Gastrocnemius medialis (tissue), 4 donors: ENCODE measurements at places on chromosomes 12 and 14.

GRCh38 chr12:52139579-52140062 lies 52.2 kb downstream of the KRT80 start:
- DNase-seq: no peak

DNA sequence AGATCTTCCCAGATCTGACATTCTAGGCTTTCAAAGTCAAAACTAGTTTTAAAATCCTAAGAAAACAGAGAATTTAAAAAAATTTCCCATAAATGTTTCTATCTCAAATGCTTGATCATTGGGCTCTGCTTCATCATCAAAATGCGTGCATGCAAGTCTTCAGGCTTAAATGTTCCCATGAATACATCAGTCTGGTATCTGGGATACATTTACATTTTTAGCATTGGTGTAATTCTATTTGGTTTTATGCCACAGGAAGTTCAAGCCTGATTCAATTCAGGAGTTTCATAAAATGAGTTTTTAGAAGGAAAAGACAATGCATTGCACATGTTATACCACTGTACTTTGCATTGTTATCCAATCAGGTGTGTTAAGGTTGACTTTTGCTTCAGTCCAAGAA lies 336.4 kb downstream of the PCNX1 start:
- no peak for DNase-seq

DNA sequence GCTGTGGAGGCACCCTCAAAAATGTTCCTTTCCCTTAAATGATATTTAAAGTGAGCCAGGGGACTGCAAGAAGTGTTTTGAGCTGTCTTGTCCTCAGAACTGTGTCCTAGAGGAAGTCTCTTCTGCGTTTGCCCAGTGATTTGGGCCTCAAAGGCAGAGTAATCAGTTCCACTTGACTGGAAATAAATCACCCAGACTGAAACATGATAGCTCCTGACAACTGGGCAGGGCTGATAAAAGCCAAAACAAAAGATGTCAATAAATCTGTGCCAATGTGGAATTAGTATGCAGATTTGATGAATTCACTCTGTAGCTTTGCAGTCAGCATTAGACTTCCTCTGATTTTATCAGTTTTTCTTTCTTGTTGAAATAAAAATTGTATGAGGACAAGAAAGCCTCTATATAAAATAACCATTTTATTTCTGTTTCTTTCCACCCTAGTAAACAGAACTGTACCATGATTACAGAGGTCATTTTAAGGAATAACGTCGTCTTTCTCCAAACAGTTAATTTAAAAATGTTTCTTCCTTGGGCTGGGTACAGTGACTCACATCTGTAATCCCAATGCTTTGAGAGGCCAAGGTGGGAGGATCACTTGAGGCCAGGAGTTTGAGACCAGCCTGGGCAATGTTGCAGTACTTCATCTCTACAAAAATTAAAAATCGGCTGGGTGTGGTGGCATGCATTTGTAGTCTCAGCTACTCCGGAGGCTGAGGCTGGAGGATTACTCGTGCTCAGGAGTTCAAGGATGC lies 180.8 kb downstream of the ERC1 start:
- no peak for DNase-seq

DNA sequence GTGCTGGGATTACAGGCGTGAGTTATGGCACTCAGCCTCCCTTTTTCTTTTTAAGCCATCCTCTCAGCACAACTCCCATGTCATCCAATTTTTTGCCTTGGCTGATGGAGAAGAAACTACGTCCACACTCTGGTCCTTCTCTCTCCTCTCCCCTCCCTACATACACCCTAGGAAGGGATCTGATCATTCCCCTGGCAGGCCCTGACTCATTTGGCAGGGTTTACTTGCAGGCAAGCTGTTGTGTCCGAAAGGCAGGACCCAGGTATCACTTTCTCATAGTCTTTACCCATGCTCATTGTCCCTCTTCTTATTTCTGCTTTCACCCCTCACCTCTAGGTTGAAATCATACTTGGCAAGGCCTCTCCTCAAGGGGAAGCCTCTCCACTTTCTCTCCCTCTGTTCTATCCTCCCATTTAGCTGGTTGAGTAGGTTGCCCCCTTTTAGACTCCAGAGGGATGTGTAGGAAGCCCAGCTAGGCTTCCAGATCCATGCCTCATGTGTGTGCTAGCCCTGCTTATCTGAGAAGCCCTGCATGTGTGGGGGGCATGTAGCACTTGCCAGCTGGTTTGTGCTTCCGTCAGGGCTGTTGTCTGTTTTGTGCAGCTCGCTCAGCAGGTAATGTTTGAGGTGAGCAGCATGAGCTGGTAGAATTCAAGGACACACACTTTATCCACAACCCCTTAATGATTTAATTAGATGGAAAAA lies 14.8 kb downstream of the GPR19 start:
- no peak for DNase-seq

DNA sequence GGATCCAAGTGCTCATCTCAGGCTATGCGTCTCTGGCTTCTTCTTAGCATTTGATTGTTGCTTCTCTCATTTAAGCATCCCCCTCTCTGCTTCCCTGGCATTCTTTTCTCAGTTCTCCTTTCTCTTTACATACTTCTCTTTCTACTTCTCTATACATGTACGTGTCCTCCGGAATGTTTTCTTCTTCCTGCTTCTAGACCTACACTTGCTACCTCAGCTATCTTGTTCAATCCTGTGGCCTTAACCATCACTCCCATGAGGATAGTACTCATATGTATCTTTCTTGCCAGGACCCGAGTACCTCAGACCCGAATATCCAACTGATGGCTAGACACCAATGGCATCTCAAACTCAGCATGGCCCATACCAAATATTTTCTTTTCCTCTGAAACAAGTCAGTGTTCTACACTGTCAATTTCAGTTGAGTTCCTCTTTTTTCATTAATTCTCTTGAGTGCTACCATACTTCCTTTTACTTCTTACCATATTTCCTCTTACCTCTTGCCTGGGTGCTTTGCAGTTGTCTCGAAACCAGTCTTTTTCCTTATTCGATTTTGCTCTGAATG lies 115.1 kb upstream of the SLC38A2 start:
- DNase-seq: no peak

GRCh38 chr12:21715386-21715785 lies 57.7 kb upstream of the LDHB start:
- no peak for DNase-seq

DNA sequence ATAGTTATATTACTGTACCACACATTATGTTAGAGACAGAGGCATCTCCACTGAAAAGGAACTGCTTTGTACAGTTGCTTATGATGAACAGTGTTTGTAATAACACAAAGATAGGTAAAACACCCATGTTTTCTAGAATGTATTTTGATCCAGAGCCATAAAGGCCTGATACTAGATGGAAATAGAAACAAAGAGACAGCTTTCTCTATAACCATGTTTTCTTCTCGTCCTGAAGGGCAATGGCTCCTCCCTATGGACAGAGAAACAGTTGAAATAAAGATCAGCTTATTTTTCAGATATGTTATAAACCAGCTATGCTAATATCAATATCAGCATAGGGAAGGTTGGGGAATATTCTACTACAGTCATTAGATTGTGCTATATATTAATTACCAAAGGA lies 109.2 kb downstream of the ATXN7L3B start:
- DNase-seq: no peak

DNA sequence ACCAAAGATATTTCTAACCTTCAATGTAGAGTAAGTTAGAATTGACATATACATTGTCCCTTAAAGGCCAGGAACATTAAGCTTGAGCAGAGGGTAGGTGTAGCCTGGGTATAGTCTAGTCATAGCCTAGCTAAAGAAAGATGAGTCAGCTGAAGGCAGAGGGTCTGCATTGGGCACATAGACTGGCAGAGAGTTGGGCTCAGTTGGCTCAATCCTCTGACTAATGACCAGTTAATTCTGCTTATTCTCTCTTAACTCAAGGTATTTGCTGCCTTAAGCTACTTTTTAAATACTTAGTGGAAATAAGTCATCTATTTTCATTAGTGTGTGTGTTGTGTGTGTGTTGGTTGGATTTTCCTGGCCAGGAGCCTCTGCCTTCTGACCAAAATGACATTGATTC lies 467.1 kb downstream of the RAD51B start:
- no peak for DNase-seq

- DNase-seq: no peak
Measured at GRCh38 chr14:58994130-58994529, 194.3 kb upstream of the DAAM1 start.

- DNase-seq: no peak
Measured at GRCh38 chr12:1576410-1577241, 17.8 kb downstream of the FBXL14 start.
